ENCODE measurements at places on chromosomes 5 and 9.

DNA sequence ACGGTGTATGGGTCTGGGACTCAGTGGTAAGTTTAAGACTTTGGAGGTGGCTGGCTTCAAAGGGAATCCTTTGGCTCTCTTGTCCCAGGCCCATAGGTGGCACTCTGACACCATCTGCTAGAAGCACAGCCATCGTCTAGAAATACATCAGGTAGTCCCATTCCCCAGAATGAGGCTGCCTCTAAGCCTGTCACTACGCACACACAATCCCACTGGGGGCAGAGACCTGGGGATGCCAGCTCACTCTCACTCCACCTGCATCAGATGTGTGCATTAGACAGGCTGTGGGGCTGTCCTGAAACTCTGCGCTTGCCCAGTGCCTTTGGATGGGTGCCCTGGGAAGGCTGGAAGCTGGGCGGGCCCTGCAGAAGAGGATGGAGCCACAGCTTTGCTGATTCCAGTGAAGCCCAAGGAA lies 127.5 kb upstream of the PANK3 start:
- DNase-seq, result no peak

- no peak for DNase-seq
Measured at GRCh38 chr5:150489360-150490295, 18.3 kb upstream of the NDST1 start.

- no peak for DNase-seq
Measured at GRCh38 chr5:108905805-108906204, 158.1 kb downstream of the FER start.

GRCh38 chr9:87567983-87568382 lies 70.3 kb downstream of the DAPK1 start:
- DNase-seq, result no peak

GRCh38 chr5:96335873-96336272 lies 97.2 kb downstream of the PCSK1 start:
- no peak for DNase-seq

- DNase-seq, result no peak
Measured at GRCh38 chr5:133884569-133885311, 83.7 kb downstream of the C5orf15 start.

- DNase-seq, result no peak
Measured at GRCh38 chr5:146622391-146622790, 106.4 kb upstream of the GPR151 start.

GRCh38 chr5:171093598-171093997 lies 215.4 kb upstream of the TLX3 start:
- DNase-seq, result no peak

- no peak for DNase-seq
Measured at GRCh38 chr5:21784487-21784886, 1068.7 kb downstream of the CDH12 start.

GRCh38 chr9:70399141-70399540 lies 15.3 kb downstream of the KLF9 start:
- no peak for DNase-seq

GRCh38 chr5:31962871-31963307 lies 211.2 kb downstream of the GOLPH3 start:
- no peak for DNase-seq

- DNase-seq, result no peak
Measured at GRCh38 chr9:15936306-15936921, 383.6 kb downstream of the CCDC171 start.

DNA sequence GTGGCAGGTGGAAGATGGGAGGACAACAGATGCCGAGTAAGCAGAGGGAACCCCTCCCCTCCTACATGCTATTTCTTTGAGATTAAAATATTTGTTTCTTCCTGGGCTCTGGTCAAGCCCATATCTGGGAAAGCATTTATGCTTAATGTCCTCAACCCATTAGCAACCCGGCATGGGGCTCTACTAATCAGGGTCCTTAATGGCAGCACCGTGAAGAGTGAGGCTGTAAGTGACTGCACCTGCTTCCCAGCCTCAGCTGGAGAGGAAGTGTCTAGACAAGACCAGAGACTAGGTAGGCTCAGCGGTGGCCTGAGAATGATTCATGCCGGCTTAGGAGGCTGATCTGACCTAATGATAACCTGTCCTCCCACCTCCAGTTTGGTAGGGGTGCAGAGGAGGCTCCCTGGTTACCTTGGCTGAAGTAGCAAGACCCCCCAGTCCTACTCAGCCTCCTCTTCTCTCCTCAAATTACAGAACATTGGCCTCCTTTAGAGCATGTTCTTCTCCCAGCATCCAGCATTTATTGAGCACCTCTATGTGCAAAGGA lies 61.3 kb upstream of the HSPA9 start:
- no peak for DNase-seq

- no peak for DNase-seq
Measured at GRCh38 chr9:115913696-115914095, 239.9 kb upstream of the PAPPA start.

DNA sequence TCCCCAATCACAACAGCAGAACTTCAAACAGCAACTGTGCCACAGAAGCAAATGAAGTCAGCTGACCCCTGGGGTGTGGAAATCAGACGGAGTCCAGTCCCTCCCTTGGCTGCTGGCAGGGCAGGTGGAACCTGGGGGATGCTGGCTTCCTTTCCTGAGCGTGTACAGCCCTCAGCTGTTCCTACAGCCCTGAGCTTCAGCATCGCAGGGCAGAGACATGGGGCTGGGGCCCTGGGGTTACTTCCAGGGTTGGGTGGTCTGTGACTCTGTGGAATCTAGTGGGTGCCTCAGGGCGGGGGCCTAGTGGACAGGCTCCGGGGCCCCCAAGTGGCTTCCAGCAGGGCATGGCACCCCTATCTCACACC lies 7.3 kb upstream of the RXRA start:
- no peak for DNase-seq

DNA sequence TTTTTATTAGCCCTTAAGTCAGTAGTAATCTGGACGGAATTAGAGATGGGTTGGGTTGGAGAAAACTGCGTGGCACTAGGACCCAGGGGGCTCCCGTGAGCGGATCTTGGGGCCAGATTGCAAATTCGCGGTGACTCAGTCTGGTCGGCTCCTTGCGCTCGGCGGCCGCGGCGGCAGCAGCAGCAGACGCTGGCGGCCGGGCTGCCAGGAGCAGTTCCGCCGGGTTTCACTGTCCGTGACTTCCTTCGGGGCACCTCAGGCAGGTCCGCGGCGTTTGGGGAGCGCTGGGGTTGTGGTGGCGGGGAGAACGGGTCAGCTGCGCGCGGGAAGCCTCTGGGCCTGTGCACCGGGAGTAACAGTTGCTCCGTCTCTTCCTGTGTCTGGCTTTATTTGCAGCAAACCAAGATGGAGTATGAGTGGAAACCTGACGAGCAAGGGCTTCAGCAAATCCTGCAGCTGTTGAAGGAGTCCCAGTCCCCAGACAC lies 31.6 kb downstream of the TNPO1 start:
- peak; percentile 71 for DNase-seq

GRCh38 chr5:34863946-34864345 lies 25.0 kb downstream of the TTC23L start:
- no peak for DNase-seq

GRCh38 chr5:51974834-51975233 lies 591.6 kb downstream of the ISL1 start:
- no peak for DNase-seq

DNA sequence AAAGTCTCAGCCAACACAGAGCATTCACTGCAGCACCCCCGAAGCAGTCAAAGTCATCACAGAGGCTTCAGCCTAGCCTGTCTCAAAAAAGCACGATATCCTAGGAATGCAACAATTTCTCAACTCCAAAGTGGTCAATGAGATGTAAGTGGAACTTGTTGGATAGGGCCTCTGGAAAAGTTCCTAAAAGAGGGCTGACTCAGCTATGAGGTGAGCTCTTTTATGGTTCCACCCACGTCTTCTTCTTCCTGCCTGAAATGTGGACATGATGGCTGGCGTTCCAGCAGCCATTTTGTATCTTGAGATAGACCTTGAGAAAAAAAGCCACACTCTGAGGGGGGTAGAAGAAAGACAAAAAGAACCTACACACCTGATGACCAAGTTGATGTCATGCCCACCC lies 32.5 kb upstream of the TRIO start:
- no peak for DNase-seq

GRCh38 chr9:84397822-84398221 lies 57.3 kb upstream of the SLC28A3 start:
- DNase-seq, result no peak

DNA sequence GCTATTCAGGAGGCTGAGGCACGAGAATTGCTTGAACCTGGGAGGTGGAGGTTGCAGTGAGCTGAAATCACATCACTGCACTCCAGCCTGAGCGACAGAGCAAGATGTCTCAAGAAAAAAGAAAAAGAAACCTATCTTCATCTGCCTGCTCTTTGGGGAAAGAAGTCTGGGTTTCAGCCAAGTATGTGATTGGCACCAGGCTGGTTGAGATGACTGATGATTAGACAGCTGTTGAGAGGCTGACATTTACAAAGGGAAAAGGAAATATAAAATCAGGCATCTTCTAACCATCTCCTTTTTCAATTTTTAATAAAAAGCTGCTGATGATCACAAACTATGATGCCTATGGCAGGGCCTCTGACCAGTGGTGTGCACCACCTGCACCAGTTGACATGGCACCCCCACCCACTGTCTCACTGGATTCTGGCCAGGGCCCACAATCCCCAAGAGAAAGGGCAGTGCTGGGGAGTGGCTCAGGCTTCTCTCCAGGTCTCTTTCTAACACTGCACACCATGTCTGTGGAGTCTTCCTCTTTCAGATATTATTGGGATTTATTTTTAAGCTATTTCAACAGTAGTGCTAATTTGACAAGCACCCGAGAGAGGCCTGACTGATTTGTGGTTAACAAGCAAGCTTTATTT lies 17.2 kb upstream of the C5orf15 start:
- DNase-seq, result no peak

- DNase-seq, result no peak
Measured at GRCh38 chr5:150114102-150114641, 27.8 kb upstream of the CSF1R start.

DNA sequence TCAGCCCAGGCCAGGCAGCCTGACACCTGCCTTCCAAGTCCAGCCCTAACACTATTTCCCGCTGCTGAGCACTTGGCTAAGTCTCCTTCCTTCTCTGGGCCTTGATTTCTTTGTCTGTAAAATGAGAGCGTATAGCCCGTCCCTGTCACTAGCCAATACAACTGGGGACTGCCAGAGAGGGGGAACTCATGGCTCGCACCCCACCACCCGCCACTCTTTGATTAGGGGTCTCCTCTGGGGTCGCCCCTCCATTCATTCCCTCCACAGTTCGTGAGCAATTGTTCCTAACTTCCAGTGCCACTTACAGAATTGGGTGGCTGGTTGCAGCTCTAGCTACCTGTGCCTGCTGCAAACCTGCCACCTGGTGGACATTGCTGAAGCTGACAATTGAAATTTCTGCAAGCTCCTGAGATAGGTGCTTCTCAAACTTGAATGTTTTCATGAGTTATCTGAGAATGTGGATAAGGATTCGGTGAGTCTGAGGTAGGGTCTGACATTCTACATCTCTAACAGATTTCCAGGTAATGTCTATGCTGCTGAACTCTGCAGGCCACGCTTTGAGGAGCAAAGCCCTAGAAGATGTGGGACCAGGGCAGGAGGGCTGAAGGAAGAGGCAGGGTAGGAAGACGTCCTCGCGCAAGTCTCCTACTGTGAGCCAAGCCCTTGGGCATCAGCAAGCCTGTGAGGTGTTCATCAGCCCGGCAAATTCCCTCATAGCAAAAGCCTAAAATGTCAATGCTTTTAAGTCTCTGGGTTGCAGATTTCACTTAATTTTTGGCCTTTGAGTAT lies 13.3 kb upstream of the RECK start:
- DNase-seq, result no peak

DNA sequence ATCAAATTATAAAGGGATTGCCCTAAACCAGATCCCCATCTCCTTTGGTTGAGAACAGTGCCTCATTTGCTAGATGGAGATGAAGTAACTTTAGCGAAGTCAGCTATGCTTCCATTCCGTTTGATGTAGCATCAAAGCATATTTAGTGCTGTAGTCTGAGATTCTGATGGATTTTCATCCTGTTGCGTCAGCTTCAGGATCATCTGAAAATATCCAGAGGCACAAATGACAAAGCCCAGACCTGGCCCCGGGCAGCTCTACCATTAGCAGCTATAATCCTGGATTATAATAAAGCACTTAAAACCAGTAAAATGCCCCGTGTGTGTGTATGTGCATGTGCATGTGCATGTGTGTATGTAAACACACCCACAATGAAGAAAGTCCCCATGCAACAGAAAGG lies 44.7 kb downstream of the ERAP1 start:
- DNase-seq, result no peak

DNA sequence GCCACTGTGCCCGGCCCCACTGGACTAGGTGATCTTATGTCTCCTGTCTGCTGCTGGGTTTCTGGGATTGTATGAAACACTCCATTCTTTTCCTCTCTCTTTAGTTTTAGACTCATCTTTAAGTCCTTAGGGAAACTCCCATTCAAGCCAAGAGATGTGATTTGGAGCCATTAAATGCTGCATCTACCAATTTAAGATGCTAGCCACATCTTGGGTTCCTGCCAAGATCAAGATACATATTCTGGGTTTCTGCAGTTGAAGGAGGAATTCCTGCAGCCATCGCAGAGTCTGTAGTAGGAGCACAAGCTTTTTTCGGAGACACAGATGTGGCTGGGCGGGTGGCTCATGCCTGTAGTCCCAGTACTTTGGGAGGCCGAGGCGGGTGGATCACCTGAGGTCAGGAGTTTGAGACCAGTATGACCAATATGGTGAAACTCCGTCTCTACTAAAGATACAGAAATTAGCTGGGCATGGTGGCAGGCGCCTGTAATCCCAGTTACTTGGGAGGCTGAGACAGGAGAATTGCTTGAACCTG lies 23.2 kb downstream of the STXBP1 start:
- DNase-seq, result no peak

DNA sequence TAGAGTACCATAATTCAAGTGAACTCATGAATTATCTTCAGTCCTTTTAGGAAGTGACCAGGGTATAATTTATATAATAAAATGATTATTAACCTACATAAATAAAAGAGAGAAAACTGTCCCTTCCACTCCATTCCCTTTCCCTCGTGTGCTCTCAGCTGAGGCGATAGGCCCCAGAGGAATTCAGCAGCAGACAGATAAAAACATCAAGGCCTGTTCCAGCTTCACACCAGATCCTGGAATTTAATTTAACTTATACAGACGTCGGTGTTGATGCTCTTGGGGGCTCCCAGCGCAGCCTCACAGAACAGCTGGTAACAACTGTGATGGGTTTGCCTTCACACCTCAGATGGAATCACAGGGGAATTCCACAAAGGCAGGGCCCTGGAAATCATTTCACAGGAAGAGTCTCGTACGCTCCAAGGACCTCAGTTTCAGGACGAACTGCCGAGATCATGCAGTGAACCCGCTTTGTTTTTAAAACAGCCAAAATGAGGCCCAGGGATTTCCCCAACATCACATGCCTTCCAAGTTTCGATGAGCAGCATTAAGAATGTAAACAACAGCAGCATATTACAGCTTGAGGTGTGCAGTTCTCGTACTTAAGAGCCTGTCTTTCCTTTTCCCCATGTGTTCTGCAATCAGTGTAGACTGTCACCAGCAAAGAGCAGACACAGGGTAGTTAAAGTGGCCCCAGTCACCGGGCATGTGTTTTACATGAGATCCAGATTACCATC lies 73.6 kb upstream of the ALDH1B1 start:
- no peak for DNase-seq

DNA sequence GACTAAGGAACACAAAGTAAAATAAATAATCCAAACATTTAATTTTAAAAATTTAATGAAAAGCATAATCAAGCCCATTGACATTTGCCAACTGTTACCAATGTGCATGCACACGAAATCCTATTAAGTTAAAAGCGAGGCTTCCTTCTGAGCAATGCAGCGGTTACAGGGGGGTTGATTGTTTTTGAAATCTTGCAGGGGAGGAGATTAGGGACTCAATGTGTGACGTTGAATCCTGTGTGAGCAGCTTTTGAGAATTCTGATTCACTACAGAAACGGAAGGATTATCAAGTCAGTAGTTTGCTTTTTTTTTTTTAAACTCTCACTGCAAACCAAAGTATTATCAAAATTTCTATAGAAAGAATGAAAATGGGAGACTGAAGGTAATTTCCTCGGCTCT lies 109.5 kb downstream of the PRKACG start:
- no peak for DNase-seq
